ENCODE measurements at places on chromosomes 1 and 21.

DNA sequence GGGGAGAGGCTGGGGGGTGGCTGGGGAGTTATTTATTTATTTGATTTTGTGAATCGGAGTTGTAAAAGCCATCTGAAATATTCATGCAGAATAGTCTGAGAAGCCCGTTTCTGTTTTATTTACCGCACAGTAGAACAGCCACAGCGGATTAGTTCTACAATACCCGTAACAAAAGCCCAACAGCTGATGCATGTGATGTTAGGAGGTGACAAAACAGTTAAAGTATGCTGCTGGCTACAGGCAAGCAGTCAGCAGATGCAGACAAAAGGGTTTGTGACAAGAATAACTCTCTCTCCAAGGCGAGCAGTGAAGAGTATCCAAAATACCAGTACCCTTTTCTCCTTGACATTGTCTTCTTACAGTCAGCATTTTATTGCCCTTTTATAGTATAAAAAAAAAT lies 42.0 kb downstream of the PROX1 start:
- no peak for DNase-seq

GRCh38 chr1:241074507-241074906 lies 282.5 kb downstream of the RGS7 start:
- no peak for DNase-seq

DNA sequence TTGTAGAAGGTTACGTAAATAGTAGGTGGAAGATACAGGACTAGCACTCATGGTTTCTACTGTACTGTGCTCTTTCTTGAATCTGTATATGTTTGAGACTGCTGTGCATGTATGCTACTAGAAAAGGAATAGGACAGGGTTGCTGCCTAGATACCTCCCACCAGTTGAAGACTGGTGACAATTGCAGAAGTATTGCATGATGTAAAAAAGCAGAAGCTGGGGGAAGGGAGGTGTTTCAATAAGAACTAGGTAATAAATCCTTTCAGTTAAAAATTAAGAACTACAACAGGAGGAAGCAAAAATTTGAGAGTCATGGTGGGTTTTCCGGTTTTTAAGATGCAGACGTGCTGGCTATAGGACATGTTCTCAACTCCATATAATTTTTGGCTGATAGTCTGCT lies 88.1 kb downstream of the CCDC30 start:
- DNase-seq = no peak

DNA sequence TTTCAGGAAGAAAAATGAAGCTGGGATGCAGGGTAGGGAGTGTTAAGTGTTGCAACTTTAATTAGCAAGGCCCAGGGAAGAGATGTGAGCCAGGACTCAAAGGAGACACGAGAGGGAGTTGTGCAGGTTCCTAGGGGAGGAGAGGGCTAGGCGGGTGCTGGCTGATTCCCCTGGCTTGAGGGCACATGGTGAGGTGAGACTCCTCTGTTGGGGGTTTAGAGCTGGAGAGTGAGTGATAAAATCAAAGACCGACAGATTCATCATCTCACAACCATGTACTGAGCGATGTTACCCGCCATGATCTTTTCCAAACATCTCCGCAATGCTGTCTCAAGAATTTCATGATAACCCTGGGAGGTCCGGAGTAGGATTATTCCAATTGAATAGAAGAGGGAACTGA lies 161.8 kb upstream of the CSF3R start:
- DNase-seq = no peak

DNA sequence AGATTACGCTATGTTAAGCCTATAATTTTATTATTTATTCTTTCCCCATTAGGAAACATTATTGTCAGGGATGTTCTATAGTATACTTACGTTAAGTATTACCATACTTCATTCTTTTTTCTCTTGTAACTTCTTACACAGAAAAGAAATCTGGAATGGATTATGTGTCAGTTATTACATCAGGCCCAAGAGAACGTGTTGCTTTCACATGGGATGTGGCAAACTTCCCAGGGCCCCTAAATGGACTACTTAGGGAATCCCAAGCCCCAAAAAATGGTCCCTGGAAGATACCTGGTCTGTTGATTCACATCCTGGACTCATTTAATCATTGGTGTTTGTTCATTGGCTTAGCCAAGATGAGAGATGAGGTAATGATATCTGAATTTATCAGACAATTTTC lies 249.8 kb downstream of the NRIP1 start:
- no peak for DNase-seq

DNA sequence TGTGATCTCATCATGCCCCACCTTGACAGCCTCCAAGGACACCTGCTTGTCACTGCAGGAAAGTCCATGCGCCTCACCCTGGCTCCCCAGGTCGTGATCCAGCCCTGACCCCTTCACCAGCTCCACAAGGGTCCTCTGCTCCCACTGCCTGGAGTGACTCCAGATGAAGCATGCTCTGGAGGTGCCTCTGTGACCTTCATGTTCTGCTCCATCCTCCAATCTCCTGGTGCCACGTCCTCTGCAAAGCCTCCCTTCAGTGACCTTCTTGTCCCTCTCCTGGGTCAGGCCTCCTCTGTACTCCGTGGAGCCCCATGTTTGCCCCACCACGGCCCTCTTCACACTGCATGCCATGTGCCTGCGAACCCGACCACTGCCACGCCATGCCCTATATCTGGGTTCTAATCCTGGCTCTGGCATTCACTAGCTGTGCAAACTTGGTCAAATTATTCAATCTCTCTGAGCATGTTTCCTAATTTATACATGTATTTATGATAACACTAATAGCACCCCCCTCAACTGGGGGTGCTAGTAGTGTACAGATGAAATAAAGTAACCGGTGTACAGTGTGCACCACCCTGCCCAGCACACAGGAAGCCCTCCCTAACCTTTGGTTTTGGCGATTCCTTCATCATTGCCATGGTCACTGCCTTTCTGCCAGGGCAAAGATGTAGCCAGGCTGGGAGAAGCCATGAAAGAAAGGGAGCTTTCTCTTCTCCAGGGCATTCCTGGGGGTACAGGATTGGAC lies 77.4 kb downstream of the STUM start:
- DNase-seq = no peak

DNA sequence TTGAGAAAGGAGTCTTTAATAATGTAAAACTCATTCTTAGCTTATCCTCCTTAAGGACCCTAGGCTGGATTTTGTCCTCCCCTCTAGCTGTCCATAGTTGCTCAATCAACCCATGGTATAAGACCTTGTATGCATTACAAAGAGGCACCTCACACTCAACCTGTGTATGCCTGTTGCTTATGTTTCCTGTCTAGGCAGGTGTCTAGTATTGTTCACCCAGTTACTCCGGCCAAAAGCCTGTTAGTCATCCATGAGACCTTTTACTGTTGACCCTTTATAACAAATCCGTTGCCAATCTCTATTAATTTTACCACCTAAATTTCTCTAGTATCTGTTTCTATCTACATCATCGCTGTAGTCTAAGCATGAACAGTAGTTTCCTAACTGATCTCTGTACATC lies 3.7 kb downstream of the LYPLAL1 start:
- no peak for DNase-seq

GRCh38 chr1:156072251-156072650 lies 10.0 kb downstream of the MEX3A start:
- no peak for DNase-seq

- no peak for DNase-seq
Observed at GRCh38 chr1:74496669-74497068, 15.7 kb downstream of the LRRC53 start.

DNA sequence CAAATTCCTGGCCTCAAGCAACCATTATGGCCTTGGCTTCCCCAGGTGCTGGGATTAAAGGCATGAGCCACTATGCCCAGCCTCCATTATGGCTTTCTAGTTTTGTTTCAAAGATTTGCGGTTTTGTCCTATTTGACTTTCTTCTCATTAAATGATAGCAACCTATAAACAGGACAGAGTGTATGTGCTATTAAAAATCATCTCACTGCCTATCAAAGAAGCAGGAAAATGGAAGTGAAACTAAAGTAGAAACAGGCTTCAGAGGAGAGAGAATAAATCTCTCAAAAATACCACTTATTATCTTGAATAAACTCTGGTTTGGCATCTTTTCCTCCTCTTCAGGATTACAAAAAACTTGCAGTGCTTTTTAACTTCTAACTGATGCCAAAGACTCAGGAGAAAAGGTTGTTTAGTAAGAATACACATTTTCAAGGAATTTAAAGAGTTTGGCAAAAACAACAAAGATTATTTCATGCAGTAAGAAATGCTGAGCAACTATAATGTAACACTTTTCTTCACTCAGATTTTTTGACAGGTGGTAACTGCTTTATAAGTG lies 28.7 kb downstream of the ACBD3 start:
- no peak for DNase-seq

- peak; percentile 30 for DNase-seq
Observed at GRCh38 chr1:193019442-193020026, 39.6 kb downstream of the UCHL5 start.

GRCh38 chr21:44464351-44464750 lies 9.0 kb downstream of the LRRC3 start:
- DNase-seq = no peak

- DNase-seq = no peak
Observed at GRCh38 chr21:41983229-41983628, 26.9 kb downstream of the ZBTB21 start.

DNA sequence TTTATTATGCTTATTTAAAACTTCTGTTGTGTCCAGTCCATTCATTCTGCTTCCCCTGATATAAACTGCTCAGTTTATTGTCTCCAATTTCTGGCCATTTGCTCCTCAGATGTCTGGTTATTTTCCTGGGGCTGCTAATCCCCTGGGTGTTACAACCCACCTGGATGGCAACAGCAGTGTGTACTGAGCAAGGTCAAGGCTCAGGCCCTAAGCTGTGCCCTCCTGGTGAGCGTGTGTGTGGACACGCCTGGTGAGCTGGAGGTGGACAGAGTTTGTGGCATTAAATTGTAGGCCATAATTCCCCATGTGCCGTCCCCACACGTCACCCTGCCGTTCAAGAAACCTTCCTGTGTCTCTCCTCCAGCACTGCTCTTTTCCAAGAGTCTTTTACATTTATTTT lies 18.1 kb upstream of the KIF1B start:
- DNase-seq = no peak

DNA sequence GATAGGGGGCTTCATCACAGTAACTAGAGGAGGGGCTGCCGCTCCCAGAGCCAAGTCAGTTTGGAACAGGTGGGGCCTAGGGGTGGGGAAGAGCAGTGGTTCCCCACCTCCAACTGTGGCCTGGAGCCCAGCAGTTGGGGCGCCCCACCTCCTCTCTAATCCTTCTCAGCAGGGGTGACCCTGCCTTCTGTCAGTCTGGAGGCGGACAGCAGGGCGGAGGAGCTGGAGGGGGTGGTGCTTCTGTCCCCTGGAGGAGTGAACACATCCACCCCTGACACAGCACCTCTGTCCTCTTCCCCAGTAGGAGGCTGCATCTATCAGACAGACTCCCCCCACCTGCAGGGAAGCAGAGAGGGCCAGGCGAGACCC lies 73.8 kb downstream of the MRPL37 start:
- peak; percentile 68 for DNase-seq

GRCh38 chr1:22488319-22488718 lies 36.7 kb downstream of the ZBTB40 start:
- DNase-seq = no peak

GRCh38 chr1:151583796-151584195 lies 28.1 kb upstream of the SNX27 start:
- no peak for DNase-seq

- no peak for DNase-seq
Observed at GRCh38 chr1:77407738-77408375, 126.0 kb downstream of the AK5 start.

DNA sequence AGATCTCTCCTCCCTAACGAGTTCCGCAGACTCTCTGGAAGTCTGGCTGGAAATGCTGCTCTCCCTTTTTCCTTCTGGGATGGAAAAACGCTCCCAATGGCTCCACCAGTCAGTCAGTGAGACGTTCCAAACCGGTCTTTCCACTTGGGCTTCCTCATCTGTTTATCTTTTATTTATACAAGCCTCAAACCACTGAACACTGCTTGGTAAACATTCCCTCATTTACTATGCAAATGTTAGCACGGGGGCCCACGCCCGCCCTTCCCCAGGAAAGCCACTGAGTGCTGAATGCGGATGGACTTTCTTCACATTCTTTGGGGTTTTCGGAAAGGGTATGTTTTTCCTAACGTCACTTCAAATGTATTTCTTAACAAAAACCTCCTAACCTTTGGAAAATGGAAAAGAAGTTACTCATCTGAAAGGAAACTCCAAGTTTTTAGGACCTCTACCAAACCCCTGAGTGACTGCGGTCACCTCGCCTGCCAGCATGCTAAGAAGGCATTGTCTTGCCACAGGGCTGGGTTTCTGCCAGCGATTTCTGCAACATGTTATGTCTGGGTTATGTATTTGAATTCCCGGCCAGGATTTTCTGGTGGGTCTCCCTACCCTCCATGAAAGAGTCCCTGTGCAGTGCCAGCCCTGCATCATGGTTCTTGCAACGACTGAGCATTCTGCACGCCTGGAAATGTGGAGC lies 14.0 kb upstream of the UMODL1 start:
- no peak for DNase-seq

GRCh38 chr1:17520041-17520440 lies 19.5 kb upstream of the ARHGEF10L start:
- DNase-seq = no peak

DNA sequence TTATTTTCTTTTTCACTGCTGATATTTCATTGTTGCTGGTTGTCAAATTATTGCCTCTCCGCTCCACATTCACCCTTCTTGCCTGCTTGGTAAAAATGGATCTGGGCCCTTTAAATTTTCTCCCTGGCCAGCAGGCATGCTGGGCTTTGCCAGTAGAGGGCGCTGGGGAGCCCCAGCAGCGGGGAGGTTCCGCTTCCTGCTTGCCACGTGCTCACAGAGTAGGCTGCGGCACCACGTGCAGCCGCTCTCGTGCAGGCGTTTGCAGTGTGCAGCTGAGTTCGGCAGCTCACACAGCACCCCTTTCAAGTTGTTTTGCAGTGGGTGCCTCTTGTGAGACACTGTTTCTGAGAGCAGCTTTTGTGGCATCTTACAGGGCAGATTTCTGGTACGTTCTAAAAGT lies at the start of gene ACTL8:
Gene ACTL8, plus strand, starts transcription at position 214 of the 400 bp plus-strand sequence. CDS start 67,676 bp downstream, outside the sequence.
- DNase-seq = no peak

DNA sequence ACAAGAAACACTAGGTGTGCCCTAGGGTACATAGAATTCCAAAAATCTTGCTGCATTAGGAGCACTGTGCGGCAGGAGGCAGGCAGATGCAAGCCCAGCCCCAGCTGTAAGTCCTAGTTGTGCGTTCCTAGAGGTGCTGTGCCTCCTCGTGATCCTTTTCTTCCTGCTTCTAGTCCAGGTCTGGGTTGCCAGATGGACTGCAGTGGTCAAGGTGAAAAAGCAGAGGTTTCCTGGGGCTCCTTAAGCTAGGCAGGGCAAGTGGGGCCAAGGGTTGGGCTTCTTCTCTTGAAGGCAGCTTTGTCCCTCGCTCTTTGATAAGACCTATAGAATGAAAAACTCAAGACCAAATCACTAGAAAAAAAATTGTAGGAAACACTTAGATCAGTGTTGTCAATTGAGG lies 21.6 kb upstream of the SLC45A3 start:
- no peak for DNase-seq

DNA sequence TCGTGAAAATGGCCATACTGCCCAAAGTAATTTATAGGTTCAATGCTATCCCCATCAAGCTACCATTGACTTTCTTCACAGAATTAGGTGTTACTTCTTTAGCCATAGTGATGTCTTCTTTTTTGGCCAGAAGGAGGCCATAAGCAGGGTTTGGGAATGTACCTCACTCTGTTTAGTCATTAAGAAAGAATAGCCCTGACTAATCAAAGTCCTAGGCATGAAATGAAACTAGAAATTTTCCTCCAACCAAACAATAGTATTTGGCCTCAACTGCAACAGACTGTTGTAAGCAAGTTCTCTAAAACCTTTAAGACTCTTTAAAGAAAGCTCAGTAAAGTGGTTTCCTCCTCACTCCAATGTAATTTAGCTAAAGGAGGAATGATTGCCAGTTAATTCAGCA lies 163.9 kb downstream of the AKT3 start:
- DNase-seq = no peak

Data from NCI-H446 treated with DMSO at 0.1 percent for 48 hours (cell line).